A549 treated with RU486 at 1 μM for 4 hours (cell line): ENCODE measurements at places on chromosomes 13 and 19. TPM values are rescaled to one million over a fixed set of nuclear protein-coding genes. Genes with fewer than 3 reads are reported as not detected.

The DAND5 gene
- not detected in 5 replicates for total RNA-seq

The ERCC2 gene
- 9.5 to 13.8 TPM (median 12.5 TPM) in 5 replicates for total RNA-seq

The GET3 gene
- total RNA-seq, result 70.9 to 96.0 TPM (median 93.4 TPM) in 5 replicates

The LACC1 gene
- 1.1 to 3.4 TPM (median 2.9 TPM) in 5 replicates for total RNA-seq

The LIN7B gene
- total RNA-seq, result 3.7 to 7.7 TPM (median 5.3 TPM) in 5 replicates

The EID2 gene
- total RNA-seq, result 27.0 to 55.8 TPM (median 49.7 TPM) in 5 replicates

The CABP5 gene
- total RNA-seq, result not detected in 5 replicates

The KCNC3 gene
- total RNA-seq, result 1.0 to 1.5 TPM (median 1.2 TPM) in 5 replicates
